Peyer's patch (tissue), 4 donors: ENCODE measurements at places on chromosomes 13 and 19.

DNA sequence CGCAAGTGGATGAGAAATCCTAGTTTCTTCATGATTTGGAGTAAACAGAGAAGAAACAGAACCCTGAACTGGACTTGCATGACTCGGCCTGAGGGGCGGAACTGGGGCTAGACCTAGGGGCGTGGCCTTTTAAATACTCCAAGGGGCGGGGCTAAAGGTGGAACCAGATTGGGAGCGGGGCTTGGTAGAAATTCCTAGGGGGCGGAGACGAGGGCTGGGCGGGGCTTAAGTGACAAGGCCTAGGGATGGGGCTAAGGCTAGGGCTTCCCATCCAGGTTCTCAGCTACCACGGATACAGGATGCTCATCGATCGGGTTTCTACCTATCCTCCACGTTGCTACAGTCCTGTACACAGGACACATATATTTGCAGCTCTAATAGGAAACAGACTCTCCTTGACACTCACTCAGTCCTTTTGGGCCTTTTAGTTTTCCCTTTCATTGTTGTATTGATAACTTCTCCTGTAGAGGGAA lies 372 bp upstream of the ZNF699 start:
- DNase-seq = no peak

- no peak for DNase-seq
Observed at GRCh38 chr13:64640002-64640401, 2590.1 kb downstream of the PCDH9 start.

GRCh38 chr19:18294467-18294864 lies 13.0 kb upstream of the JUND start:
- peak; percentile 65 for DNase-seq

GRCh38 chr19:17541184-17541759 lies 14.2 kb upstream of the COLGALT1 start:
- DNase-seq = no peak

DNA sequence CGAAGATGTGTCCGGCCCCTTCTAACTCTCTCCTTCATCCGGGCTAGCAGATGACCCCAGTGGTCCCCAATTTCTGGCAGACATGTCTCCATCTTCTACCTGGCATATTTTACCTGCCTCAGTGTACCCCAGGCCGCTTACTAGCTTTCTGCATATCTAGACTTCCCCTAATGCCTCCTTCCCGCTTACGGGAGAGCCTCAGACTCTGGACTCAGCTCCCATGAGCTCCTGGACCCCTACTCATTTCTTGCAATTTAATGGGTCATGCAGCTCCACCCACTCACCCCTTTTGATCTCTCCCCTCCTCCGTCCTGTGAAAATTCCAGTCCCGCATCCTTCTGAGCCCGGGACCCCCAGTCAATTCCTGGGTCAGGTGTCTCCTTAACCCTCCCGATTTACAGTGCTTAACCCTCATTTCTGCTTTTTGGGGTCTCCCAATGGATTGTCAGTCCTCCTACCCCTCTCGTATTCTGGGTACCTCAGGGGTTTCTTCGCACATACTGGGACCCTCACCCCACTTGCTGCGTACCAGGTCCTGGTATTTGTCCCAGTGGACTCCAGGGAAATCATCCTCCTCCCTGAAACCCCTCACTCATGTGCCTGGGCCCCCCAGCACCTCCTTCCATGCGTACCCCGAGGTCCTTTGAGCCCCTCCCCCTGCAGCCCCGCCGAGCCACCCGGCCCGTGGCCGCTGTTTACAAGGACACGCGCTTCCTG lies 500 bp upstream of the JUNB start:
- no peak for DNase-seq

GRCh38 chr13:40578055-40578454 lies 88.4 kb downstream of the FOXO1 start:
- no peak for DNase-seq

DNA sequence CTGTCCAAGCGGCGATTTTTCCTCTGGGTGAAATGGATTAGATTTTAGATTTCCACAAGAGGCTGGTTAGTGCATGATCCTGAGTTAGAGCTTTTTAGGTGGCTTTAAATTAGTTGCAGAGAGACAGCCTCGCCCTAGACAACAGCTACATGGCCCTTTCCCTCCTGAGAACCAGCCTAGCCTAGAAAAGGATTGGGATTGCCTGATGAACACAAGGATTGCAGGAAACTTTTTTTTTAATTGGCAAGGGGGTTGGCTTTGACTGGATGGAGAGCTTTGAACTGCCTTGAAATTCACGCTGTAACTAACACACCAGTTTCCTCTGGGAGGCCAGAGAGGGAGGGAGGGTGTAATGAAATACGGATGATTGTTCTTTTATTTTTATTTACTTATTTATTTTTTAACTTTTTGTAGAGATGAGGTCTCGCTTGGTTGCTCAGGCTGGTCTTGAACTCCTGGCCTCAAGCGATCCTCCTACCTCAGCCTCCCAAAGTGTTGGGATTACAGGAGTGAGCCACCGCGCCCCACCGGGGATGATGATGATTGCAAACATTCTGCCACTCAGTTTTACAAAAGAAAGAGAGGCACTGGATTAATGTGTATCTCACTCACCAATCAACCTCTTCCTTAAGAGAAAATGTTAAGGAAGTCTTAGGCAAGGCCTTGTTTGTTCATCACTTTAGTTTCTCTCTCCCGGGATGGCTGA lies 1.9 kb downstream of the LDLR start:
- no peak for DNase-seq

GRCh38 chr19:10544242-10544752 lies 593 bp downstream of the ATG4D start:
- DNase-seq = peak; percentile 83

DNA sequence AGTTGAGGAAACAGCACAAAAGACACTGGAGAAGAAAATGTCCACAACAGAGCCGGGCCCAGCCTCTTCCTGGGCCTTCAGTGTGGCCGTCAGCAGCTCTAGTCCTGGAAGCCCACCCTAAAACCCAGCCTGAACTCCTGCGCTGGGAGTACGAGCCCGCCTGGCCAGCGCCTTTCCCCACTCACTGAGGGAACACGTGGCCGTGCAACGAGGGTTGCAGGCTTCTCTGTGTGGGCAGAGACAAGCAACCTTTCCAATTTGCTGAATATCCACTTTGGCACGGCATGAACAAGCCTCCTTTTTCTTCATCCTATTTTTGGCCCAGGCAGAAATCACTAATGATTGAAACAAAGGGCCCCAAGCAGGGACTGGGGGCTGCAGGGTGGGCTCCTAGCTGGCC lies 89.2 kb downstream of the CRYL1 start:
- DNase-seq = no peak

GRCh38 chr13:113144255-113144629 lies 14.2 kb upstream of the PROZ start:
- DNase-seq = no peak

- DNase-seq = no peak
Observed at GRCh38 chr13:24662195-24663088, 17.8 kb upstream of the ATP12A start.

- DNase-seq = no peak
Observed at GRCh38 chr13:39616087-39616694, 13.2 kb upstream of the LHFPL6 start.
